ENCODE measurements at places on chromosomes 7 and 10.

- DNase-seq = no peak
Measured at GRCh38 chr10:90872648-90873020, 860 bp downstream of the RPP30 start.

GRCh38 chr7:20064974-20065862, 152.0 kb downstream of the MACC1 start:
- DNase-seq = no peak

GRCh38 chr10:48306870-48307710, 613 bp downstream of the MAPK8 start:
- peak; percentile 44 for DNase-seq

GRCh38 chr7:38801786-38802185, 107.2 kb downstream of the VPS41 start:
- DNase-seq = no peak

DNA sequence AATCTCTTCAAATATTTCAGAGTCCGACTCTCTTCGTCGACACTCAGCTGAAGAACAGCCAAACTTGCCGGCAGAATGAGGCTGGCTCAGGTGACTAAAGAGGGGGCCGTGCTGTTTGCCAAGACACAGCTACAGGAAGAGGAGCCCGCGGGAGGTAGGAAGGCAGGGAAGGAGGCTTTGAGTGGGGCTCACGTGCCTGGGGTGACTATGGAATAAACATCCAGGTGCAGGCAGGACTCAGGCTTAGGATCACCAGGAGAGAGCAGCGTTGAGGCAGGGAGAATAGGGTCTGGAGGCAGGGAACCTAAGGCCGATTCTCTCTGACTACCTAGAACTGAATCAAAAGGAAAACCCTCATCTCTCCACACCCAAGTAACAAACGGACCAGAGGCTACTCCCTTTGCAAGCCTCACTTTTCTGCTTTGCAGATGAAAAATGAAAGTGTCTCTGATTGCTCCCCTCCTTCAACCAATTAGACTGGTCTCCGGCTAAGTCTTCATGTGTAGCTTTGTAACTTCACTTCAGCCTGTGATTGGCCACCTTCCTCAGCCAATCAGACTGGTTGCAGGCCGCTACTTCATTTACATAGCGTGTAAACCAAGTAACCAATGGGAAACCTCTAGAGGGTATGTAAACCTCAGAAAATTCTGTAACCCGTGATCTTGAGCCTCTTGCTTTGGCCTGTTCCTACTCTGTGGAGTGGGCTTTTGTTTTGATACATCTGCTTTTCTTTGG, 19.7 kb upstream of the BNIP3 start:
- no peak for DNase-seq

GRCh38 chr10:80945264-80945880, 407.7 kb downstream of the SH2D4B start:
- no peak for DNase-seq

DNA sequence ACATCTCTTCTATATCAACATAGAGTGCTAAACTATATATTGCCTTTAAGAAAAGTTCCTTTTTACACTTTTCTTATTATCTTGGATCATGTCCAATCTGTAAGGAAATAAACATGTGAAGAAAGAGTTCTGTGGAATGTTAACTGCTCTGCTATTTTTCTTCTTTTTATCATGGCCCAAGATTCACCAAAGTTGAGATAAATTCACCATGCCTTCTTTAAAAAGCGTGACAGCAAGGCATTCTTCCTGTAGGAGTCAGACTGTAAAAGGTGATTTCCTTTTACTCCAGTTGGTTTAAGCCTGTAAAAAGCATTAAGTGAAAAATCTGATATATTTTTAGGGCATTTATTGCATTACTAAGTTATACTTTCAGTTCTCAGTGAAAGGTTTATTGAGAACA, 165.7 kb upstream of the FZD1 start:
- DNase-seq = no peak

DNA sequence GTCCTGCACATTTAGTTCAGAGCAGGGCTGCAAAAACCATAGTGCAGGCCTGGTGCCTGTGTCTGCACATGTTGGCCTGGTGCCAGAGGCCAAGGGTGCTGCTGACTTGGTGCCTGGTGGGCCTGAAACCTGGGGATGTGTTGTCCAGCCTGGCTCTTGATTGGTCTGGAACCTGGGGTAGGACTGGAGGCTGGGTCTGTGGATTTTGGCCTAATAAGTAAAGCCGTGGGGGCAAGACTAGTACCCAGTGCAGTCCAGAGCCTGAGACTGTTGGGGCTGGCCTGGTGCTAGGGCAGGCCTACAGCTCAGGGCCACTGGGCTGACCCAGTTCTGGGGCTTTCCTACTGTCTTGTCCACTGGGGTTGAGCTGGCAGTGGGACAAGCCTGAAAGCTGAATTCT, 817.9 kb downstream of the DNAJB9 start:
- no peak for DNase-seq

- no peak for DNase-seq
Measured at GRCh38 chr10:119252051-119252465, 44.7 kb downstream of the GRK5 start.
